Effector CD4-positive, alpha-beta T cell (primary cell): ENCODE measurements at places on chromosomes 6 and 20.

DNA sequence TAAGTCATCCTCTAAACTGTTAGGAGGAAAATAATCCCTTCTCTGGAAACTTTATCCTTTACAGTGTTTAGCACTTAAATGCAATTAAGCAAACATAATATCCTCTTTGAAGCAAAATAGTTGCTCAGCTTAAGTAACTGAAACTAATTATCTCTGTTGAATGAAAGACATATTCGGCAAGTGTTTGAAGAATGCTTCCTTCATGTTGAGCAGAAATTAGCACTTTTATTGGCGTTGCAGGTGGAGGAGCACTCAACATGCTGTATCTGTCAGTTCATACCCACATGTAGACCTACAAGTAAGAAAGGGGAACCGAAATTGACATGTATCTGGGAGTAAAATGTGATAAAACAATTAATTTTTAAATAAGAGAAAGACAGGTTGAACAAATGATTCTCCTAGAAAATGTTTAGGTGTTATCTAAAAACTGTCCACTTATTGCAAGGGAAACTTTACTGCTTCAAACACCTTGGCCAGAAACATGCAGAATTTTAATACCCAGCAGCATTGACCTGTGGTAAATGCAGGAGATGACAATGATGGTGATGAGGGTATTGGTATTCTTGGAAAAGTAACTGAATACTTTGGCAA is 987.0 kb upstream of the MAP3K7 start:
- no peak for DNase-seq

- no peak for DNase-seq
Measured at GRCh38 chr20:52655395-52655794, 316.8 kb upstream of the TSHZ2 start.

DNA sequence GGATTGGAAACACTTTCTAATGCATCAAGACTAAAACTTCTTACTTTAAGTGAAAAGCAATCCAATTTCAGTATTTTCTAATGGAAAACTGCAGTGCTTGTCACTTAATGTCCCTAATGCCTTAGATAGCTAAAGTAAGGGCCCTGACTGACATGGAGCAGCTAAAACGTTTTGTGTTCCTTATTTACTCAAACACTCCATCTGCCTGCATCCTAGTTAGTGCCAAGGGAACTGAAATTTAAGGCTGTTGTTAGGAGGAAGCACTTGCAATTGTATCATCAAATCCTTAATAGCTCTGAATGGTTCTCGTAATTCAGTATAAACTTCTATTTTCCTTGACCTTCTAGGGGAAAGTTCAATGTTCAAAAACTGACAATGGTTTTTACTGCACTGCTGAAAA is 127.4 kb downstream of the GJA10 start:
- DNase-seq, result no peak

DNA sequence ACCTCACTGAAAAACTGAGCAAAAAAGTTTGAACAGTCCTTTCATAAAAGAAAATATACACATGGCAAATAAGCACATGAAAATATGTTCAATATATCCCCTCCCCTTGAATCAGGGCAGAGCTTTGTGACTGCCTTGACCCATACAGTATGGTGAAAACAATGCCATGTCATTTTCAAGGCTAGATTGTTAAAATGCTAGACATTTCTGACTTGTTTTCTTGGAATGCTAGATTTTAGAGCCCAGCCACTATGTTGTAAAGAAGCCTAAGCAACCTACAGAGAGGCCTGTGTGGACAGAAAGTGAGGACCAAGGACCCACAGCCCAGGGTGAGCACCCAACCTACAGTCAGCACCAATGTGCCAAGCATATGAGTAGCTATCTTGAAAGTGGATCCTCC is 17.1 kb upstream of the ASF1A start:
- no peak for DNase-seq
